Stimulated activated CD4-positive, alpha-beta T cell treated with anti-CD3 and anti-CD28 coated beads, Interleukin-2, amount 100 ng/mL, for 4 hours (primary cell): ENCODE measurements at places on chromosomes 12 and 14.
A peak's percentile ranks its signal among the peaks of the same experiment; 100 is the strongest.

GRCh38 chr14:99207456-99207855 lies 64.5 kb downstream of the BCL11B start:
- no peak for DNase-seq

- DNase-seq = peak; percentile 57
Observed at GRCh38 chr12:121534495-121535148, 46.2 kb downstream of the KDM2B start.

DNA sequence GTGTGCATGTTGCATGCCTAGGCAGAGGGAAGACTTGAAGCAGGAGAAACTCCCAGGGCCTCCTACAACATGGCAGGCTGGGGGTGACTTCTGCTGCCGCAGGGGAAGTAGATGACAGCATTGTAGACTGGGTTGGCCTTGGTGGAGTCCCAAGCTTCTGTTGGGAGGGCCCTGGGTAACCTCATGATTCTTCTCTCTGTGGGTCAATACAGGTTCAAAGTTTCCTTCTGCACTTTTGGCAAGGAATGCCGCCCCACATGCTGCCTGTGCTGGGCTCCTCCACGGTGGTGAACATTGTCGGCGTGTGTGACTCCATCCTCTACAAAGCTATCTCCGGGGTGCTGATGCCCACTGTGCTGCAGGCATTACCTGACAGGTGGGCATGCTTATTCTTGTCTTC lies 78.4 kb upstream of the RIC8B start:
- no peak for DNase-seq

- no peak for DNase-seq
Observed at GRCh38 chr14:103527408-103528145, 1.4 kb upstream of the TRMT61A start.

DNA sequence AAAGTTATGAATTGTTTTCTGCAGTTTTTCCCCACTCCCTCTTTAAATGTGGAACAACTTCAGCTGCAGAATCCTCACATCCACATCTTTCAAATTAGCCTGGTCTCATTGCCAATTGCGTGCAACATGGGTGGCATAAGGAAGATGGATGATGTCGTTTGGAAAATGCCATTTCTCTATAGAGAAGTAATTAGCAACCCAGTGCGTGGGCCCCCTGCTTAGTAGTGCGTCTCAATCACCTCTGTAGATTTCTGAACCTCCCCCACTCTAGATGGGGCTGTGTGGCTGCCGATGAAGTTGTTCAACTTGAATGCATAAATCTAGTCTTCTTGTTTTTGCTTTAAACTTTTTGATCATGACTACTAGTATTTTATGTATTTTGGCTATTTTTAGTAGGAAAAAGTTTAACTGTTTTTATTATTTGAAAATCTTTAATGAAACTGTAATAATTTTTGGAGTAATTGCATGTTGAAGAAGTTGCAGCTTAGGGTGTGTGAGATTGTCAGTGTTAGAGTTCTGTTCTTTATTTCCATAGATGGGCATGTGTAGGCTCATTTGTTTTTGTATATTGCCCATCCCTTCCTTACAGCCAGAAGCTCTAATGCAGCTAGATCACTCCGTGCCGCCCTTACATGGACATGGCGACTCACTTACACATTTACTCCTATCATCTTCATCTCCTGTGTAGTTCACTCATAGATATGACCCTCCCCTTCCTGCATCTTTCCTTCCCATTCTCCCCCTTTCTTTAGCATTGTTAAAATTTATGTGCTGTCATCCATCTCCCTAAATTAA lies 358.2 kb downstream of the DIO2 start:
- no peak for DNase-seq

DNA sequence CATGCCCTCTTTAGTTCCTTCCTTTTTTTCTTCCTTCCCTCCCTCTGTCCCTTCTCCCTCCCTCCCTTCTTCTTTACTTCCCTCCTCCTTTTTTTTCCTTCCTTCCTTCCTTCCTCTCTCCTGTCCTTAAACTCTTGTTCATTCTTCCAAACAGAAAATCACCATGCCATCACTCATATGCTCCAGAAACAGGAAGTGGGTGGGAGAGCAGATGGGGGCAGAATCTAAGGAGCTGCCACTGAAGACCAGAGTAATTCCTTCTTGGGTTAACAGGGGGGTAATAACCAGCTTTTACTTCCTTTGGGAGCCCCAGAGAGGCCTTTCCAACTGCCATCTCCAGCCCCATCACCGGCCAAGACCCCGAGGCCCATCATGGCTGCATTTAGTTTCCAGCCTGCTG lies 51.2 kb downstream of the SVOP start:
- no peak for DNase-seq

- DNase-seq = no peak
Observed at GRCh38 chr12:116996621-116997020, 85.9 kb downstream of the FBXW8 start.

- DNase-seq = no peak
Observed at GRCh38 chr14:105854600-105855245, 328.3 kb downstream of the TMEM121 start.

DNA sequence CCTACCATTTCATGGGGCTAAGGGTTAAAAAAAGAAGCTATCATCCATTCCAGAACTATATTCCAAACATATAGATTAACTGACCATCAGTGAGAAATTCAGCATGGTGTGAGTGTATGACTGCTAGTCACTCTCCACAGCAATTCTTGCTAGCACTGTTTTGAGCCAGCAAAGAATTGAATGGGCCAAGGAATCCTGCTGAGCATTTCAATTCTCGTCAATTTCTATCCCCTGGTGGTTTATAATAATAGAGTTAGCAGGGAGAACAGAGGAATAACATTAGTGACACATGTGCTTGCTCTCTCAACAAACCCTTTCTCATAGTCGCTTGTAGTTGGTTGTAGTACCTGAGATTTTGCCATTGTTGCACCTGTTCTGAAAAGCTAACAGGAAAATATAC lies 7.2 kb downstream of the MBIP start:
- DNase-seq = no peak

DNA sequence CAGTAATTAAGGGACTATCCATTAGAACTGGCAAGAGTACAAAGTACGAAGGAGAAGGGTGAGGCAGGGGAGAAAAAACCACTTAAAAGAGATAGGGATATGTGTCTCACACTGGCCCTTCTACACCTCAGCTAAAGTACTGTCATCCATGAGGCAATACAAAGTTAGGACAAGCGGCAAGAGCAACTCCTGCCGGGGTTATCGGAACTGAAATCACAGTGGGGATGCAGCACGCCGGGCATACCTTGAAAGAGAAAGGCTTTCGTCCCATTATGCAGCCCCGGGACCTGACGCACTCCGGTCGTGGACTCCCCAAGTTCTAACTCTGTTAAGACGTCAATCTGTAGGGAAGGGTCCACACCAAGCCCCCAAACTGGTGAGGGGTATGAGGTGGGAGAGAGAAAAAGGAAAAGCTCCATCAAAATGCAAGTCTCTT lies 1.1 kb downstream of the NELL2 start:
- peak; percentile 7 for DNase-seq

GRCh38 chr12:106416273-106416672 lies 58.7 kb downstream of the POLR3B start:
- DNase-seq = no peak

DNA sequence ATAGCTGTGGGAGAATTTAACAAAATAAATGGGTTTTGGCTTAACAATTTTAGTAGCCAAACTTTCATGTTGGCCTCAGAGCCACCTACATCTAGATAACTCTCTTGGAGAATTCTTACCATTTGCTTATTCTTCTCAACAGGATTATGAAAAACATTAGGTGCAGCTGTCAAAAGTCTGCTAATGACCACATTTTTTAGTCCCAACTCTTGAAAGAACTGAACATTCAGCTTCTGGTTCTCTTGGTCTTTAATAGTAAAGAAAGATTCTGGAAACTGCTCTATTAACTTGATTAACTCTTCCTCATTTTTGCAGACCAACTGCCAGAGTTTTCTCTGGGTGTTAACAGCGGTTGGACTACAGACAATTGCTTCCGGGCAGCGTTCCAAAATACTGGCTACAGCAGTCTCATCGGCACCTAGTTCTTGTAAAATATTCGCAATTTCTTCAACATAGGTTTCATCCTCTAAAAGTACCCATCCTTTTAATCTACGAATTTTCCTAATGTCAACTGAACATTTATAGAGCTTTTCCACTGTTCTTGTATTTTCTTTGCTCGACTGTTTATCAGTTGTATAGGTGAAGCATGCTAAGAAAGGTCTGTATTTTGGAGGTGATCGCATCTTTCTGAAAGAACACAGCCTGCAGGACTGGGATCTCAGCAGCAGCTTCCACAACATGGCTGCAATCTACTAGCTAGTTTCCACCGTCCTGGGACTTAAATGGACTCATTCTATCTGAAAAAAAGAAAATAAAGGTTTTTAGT lies 8.7 kb downstream of the MTERF2 start:
- DNase-seq = no peak

- DNase-seq = no peak
Observed at GRCh38 chr14:58783792-58784511, 146.2 kb downstream of the DACT1 start.

DNA sequence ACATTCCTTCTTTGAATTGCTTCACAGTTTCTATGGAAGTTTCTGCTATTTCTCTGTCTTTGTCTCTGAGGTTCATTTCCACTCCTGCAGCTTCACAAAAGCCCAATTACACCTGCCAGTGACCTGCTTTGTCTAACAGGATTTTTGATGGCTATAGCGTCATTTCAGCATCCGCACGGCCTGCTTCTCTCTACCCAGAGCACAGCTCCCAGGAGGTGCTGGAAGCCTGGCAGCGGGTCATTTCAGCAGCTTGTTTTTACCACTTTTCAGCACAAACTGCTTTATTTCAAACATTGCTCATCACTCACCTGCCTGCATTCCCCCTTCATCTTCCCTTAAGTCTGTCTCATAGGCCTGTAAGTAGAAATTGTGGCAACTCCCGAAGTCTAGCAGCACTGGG lies 434.5 kb upstream of the GARIN6 start:
- DNase-seq = no peak

GRCh38 chr14:24093207-24093900 lies 757 bp upstream of the PCK2 start:
- DNase-seq = no peak

GRCh38 chr12:79911889-79912656 lies 22.8 kb downstream of the PPP1R12A start:
- no peak for DNase-seq

DNA sequence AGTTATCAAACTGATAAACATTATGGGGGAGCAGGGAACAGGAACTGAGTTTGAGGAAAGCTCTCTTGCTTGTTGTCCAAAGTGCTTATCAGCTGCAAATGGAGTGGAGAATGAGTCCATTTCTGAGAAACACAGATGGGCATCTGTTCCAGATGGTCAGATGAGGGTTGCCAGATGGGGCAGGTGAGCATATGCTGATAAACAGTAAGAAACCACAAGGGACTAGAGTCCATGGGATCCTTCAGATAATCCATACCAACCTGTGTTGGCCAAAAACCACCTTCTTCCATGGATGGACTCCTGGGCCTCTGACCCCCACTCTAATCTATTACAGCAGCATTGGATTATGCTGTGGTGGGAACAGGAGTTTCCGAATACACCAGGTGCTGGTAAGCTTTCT lies 38.3 kb downstream of the GNS start:
- DNase-seq = no peak

- DNase-seq = no peak
Observed at GRCh38 chr12:124469193-124469888, 98.1 kb downstream of the NCOR2 start.

DNA sequence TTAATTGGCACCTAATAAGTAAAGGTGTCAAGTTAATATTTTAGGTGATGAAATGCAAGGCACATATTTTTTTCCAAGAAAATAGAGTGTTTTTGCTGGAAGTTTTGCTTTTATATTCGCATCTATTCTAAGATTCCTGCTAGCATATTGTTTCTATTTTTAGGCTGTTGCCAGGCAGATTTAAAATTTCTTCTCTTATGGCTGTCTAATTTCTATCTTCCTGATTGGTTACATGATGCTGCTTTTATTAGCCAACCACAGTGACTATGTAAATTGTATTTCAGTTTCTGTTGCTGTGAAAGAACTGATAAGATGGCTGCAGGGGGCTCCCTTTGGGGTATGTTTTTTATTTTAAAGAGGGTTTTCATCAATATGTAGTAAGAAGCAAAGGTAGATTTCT lies 42.7 kb downstream of the ATF7IP start:
- no peak for DNase-seq
